ENCODE measurements at places on chromosomes 13 and 19. TPM values are rescaled to one million over a fixed set of nuclear protein-coding genes. Genes with fewer than 3 reads are reported as not detected.

Gene PCP2
- 3.6 TPM for total RNA-seq

Gene KLK1
- not detected for total RNA-seq

Gene SH3GL1
- 37.1 TPM for total RNA-seq

Gene CGB3
- total RNA-seq, result not detected

Gene KMT5C
- 58.7 TPM for total RNA-seq

Gene PEG3
- total RNA-seq, result not detected

Gene ACTL9
- total RNA-seq, result not detected

Data from naive thymus-derived CD4-positive, alpha-beta T cell (primary cell).